ENCODE measurements at places on chromosomes 6 and 20.

- DNase-seq, result peak; percentile 47
Observed at GRCh38 chr20:43187476-43188233, 2.1 kb downstream of the PTPRT start.

GRCh38 chr20:62561182-62561581 lies 81.1 kb upstream of the SLCO4A1 start:
- no peak for DNase-seq

DNA sequence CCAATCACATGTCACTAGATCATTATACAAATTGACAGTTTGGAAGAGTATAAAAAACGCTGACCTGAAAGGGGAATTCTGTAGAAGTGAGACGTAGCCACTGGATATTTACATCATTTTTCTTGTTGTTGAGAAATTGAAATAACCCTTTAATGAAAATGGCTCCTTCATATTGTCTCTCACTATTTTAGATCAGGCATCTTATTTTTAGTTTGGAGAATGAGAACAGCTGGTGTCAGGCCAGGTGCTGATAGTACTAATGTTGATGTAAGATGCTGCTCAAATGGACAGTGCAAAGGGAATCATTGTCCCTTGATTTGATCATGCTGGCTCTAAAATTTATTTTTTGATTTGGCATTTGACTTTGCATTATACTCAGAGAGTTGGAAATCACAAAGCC lies 17.4 kb downstream of the NKAIN2 start:
- DNase-seq, result no peak

GRCh38 chr6:146498309-146498708 lies 45.3 kb upstream of the RAB32 start:
- no peak for DNase-seq

GRCh38 chr6:1832358-1832757 lies 222.6 kb downstream of the FOXC1 start:
- no peak for DNase-seq

DNA sequence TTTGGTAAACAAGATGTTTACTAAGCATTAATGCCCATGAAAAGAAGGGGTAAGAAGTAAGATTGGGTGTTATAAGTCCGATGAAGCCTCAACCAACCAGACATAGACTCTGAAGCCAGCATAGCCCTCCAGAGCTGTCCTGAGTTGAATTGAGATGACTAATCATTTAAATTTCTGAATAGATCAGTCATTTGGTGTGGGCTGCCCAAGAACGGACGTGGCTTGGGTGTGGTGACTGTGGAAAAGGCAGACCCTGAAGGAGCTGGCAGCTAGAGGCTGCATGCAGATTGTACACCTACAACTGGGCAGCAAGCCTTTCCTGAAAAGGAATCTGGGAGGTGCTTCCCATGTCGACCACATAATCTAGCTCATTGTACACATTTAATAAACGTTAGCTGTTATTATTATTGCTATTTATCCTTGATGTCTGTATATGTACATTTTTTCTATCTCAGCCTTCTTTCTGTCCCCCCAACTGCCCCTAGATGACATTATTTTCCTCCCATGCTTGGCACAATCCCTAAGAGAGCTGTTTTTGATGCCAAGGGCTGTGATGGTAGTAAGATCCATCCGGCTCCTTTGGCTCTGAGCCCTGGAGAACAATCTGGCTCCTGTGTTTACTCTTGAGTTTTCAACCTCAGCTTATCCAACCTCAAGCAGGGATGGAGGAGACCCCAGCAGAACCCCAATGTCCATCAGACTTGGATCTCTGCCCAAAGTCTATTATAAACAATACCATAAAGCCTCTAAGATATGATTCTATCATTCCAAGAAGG lies 57.6 kb upstream of the JAG1 start:
- no peak for DNase-seq

DNA sequence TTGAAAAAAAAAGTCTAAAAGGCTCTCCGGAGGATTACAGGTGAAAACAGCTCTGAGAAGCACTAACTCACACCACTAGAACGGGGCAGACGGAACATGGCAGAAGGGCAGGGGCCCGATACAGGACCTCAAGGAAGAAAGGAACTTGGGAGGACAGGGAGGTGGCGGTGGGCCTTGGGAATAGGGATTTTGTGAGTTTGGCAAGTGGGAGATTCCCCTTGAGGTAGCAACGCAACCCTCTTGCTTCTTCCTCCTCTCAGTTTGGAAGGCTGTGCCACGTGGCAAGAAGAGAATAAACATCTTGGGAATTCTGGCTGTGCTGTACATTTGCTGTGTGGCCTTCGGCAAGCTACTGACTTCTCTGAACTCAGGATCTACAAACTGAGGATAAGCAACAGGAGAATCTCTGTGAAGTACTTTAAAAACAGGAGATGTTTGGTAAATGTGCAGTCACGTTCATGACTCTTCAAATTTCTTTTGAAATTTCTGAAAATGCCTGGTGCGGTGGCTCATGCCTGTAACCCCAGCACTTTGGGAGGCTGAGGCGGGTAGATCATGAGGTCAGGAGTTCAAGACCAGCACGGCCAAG lies 220.8 kb downstream of the BCAS1 start:
- DNase-seq, result no peak

DNA sequence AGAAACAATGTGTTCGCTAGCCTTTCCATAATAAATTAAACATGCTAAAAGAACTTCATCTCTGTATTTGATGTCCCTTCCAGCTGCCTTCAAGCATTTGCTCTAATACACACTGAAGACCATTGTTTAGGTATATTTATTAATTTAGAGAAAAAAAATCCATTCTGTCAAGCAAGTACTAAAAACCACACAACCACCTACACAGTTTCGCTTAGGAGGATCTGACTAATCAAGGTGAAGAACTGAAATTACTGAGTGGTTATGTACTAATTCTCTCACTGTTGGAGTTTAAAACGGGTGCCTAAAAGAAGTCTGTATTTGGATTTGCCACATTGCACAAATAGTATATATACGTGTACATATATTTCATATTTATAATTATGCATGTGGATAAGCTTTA lies 58.9 kb downstream of the GMDS start:
- no peak for DNase-seq

- DNase-seq, result no peak
Observed at GRCh38 chr6:86715676-86716075, 221.7 kb upstream of the HTR1E start.

- no peak for DNase-seq
Observed at GRCh38 chr6:53493635-53494025, 51.3 kb downstream of the GCLC start.

GRCh38 chr6:56101141-56101553 lies 146.2 kb downstream of the COL21A1 start:
- DNase-seq, result no peak

DNA sequence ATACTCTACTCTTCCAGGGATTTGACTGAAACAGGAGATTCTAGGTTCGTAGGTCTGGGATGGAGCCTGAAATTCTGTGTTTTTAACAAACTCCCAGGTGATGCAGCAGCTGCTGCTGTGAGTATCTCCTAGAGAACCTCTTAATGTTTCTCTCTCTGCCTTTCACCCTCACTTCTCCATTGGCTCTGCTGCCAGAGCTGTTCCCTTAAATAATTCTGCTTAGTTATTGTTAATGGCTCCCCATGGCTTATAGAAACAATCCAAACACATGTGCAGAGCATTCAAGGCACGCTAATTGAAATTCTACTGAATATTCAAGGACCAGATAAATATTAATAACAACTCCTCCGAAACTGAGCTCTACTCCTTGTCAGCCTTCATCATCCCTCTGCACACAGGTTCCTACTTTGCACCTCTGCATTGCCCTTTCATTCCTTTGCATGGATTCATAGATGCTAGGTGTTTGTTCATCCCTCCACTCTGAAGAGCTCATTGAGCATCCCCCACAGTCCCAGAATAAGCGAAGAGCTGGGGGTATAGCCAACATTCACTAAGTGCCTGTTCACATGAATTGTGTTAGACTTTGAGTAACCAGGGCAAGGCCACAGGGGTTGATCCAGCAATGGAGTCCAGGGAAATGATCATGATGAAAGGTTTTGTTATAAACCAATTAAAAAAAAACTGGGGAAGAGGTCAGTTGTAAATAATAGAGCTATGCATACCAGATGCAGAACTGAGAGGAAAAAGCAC lies 488.4 kb upstream of the JAG1 start:
- no peak for DNase-seq

DNA sequence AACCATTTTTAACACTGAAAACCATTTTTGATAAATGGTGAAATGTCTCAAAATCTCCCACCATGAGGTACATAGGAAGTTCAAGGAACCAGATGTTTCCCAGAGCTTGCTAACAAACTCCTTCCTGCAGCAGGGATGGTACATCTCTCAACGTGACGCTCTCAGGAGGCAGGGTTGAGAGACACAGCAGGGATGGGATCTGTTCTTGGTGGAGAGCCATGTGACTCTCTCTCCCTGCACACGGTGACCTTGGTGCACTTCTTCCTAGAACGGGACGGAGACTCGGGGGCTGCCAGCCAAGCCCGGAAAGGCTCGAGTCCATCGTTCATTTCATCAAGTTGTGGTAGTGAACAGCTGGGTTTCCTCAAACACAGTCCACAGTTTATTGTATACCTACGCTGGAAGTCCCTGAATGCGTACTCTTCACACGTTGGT lies 94.2 kb downstream of the FAM50B start:
- no peak for DNase-seq

- no peak for DNase-seq
Observed at GRCh38 chr20:61057443-61058121, 194.5 kb upstream of the CDH4 start.

DNA sequence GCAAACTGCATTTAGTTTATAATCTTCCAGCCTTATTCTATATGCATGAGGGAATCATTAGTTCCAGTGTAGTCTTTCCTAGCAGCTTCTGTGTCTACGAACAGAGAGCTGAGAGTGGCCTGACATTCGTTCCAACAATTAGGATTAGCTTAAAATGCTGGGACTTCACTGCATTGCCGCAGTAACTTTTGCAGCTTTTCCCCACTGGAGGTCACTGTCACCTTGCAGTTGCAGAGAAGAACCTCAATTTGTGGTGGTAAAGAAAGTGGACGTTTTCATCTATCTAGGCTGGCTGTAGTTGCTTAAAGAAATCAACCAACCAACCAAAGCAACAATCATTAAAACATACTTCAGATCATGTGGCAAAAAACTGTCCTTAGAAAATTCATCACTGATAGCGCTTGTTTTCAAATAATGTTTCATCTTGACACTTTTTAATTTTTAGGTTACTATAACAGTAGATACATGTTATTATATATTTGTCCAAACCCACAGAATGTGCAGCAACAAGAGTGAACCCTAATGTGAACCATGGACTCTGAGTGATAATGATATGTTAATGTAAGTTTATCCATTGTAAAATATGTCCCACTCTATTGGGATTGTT lies 12.2 kb downstream of the MYLK4 start:
- DNase-seq, result peak; percentile 60

DNA sequence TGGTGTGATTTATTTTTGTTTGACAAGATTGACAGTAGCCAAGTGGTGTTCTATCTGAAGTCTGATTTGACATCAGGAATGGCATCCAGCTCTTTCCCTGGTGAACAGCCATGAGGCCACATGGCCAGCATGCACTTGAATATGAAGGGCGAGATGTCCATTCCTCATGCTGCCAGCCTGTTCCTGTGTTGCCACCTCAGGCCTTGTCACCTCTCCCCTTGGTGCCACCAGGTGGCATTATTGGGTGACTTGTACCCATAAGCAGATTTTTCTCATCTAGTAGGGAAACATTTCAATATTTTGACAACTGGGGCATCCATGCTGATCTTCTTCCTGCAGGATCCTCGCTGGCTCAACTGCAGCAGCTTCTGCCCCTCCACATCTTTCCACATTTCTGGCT lies 199.1 kb downstream of the ERMARD start:
- DNase-seq, result no peak

- no peak for DNase-seq
Observed at GRCh38 chr6:111469543-111469942, 13.5 kb downstream of the REV3L start.

DNA sequence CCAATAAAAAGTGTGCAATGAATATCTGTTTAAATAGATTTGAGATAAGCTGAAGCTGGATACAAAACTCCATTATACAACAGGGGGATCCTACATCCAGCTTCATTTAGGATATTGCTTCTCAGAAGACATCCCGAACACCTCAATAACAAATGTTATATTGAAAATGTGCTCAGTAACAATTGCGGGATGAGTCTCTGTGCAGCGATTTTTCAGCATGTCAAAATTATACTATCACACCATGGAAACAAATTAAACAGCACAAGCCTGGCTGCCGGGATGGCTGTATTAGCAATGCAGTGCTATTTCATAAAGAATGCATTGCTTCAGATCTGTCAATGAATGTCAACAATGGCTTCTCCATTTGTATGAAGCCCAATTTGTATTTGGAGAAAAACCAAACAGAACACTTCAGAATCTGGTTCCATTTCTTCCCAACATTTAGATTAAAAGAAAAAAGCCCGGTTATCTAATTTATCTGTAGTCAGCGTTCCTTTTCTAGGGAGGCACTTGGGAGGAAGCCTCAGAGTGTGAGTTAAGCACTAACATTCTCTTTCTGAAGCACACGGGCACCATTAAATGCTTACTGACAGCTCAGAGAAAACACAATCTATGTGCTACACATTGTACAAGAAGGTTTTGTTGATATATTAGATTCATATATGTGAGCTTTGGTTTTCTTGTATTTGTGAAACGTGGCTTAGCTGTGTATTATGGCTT lies 310.9 kb upstream of the AGPAT4 start:
- no peak for DNase-seq

DNA sequence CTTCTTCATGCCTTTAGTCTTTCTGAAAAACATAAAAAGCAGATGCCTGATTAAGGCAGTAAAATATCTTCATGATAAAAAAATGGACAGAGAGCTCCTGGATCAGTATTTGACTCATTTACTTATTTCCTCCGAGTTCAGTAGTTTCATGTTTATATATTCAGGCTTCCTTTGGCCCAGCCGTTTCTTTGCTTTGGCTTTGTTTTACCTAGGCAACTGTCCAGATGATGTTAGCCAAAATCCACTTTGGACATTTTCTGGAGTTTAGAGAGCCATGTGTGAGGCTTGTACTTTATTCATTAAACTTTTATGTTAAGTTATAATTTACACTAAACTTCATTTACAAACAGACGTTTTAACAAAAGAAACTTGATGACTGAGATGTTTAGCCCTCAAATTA lies 307.1 kb upstream of the RSPO3 start:
- DNase-seq, result no peak

DNA sequence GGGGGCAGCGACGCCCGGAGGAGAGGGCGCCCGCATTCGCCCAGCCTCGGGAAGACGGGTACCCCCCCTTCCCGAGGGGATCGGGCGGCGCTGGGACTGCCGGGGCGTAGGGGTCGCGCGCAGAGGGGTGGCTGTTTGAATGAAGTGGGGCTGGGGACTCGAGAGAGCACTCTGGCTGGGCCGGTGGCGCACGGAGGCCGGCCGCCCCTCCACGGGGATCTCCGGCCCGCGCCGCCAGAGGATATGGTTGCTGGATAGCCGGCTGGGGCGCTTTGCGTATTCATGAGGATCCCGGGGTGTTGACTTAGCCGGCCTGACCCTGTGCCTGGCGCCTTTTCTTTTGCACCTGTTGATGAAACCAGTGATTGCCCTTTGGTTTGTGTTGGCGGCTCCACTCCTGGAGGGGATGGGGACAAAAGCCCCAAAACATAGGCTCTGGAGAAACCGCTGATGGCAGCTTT lies 469 bp downstream of the SYNJ2 start:
- DNase-seq, result no peak

GRCh38 chr6:88174906-88175305 lies 8.8 kb upstream of the CNR1 start:
- DNase-seq, result no peak
